Thyroid gland (tissue), 4 donors: ENCODE measurements at places on chromosomes 2 and 18. TPM values are rescaled to one million over a fixed set of nuclear protein-coding genes. Genes with fewer than 3 reads are reported as not detected.
A peak's percentile ranks its signal among the peaks of the same experiment; 100 is the strongest.

DNA sequence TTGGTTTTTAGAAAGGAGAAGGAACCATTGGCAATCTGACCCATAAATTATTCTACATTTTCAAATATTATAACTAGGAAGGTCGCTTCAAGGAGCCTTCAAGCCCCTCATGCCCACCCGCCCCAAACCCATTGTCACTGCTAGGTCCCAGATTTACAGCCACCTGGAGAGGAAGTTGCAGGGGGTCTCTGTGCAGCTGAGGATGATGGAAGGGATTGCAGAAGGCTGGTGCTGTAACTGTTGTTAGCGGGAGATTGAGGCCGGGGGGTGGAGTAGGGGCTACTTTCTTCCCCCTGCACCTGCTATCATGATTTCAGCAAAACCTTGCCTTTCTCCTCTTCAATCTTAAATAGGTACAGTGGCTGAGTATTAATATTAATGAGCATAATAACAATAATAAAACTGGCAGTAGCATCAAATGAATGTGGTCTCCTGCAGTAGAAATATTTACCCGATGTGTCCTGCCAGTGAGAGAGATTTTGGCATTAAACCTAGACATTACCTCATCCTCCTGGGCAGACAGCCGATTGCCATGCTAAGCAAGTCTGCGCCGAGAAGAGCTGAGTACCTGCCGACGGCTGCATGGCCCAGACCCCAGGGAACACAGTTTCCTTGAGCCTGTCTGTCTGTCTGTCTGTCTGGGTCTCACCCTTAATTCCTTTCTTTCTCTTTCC, 225.4 kb downstream of the FAM210A start:
- H3K27ac ChIP-seq: peak overlapping the region; percentile 49
- H3K4me3 ChIP-seq: no peak overlapping the region
- peaks cover 16% of the 10 kb centered on the region for H3K4me1 ChIP-seq
- DNase-seq: peak; percentile 86
- H3K27me3 ChIP-seq: no peaks in the 10 kb centered on the region

DNA sequence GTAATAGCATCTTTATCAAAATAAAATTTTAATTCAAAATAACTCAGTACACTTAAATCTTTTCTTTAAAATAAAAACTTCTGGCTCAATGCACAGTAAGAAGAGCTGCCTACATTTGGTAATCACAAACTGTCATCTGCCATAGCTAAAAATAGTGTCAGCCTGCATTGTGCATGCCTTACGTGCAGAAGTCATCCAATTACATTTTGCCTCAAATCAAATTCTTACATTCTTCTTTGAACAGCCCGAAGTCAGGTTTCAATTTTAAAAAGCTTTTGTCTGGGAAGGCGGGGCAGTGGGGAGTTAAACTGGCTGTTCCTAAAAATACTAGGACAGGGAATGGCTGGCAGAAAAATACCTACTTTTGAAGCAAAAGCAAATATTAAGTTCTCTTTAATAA, 51.1 kb downstream of the RTN4 start:
- H3K4me1 ChIP-seq: peaks cover 19% of the 10 kb centered on the region
- no peaks in the 10 kb centered on the region for H3K27me3 ChIP-seq
- no peak overlapping the region for H3K4me3 ChIP-seq
- no peaks in the 10 kb centered on the region for H3K36me3 ChIP-seq

- H3K4me3 ChIP-seq: no peak overlapping the region
- H3K27me3 ChIP-seq: no peaks in the 10 kb centered on the region
These were observed 17.9 kb upstream of the ANKRD44 start for GRCh38 chr2:197328461-197328860.

- H3K4me3 ChIP-seq: no peak overlapping the region
- H3K27me3 ChIP-seq: no peaks in the 10 kb centered on the region
- H3K27ac ChIP-seq: no peak overlapping the region
- no peak for DNase-seq
These were observed 61.7 kb downstream of the CD226 start for GRCh38 chr18:69885841-69886531.

DNA sequence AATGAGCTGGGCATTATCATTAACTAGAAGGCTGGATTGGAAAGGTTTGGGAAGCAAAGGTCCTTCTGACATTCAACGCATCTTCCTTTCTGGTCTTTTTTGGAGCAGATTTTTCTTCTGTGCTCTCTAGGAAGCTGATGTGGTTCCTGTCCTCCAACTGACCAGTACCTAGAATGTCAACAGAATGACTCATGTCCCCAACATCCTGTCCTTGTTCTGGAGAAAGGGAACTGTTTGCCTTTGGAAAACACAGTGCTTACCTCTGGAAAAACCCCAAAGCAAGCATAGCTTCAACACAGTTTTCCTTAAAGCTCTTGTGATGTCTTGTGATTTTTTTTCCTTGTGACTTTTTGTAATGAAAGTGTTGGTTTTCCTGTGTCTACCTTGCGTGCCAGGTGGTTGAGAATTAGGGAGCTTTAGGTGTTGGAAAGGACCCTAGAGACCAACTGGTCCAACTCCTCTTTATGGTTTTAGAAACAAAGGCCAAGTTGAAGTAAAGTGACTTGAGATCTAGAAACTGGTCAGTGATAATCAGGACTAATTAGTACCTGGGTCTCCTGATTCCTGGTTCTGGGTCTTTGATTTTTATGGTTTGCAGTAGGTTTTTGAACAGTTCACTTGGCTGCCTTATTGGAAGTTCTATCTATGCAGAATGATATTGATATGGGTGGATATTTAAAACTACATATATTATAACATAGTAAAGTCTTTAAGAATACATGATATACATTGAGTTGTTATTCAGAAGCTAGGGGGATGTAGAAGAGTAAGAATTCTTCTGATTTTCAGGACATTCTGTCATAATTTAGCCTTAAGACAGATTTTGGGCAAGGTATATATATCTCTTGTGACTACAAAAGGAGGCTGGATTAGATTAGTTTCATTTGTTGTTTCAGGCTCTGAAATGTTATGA, 70.5 kb downstream of the FMNL2 start:
- no peaks in the 10 kb centered on the region for H3K27me3 ChIP-seq
- peak overlapping the region; percentile 42 for H3K27ac ChIP-seq
- H3K4me3 ChIP-seq: no peak overlapping the region
- peaks cover 66% of the 10 kb centered on the region for H3K4me1 ChIP-seq
- no peaks in the 10 kb centered on the region for H3K36me3 ChIP-seq
- DNase-seq: no peak

GRCh38 chr2:12429779-12430406, 286.8 kb upstream of the TRIB2 start:
- H3K27me3 ChIP-seq: no peaks in the 10 kb centered on the region
- no peak overlapping the region for H3K4me3 ChIP-seq
- H3K36me3 ChIP-seq: no peaks in the 10 kb centered on the region
- no peak for DNase-seq
- H3K4me1 ChIP-seq: peaks cover 7% of the 10 kb centered on the region

Gene NT5C1B
- total RNA-seq: 0.13 TPM

Gene GALNT5
- not detected for total RNA-seq
